Substantia nigra (tissue), 51 donors: ENCODE measurements at places on chromosomes 12 and 14.

- no peak for DNase-seq
Measured at GRCh38 chr12:70122804-70123203, 120.4 kb upstream of the CNOT2 start.

- DNase-seq = no peak
Measured at GRCh38 chr14:90546767-90547166, 149.9 kb downstream of the CALM1 start.

GRCh38 chr12:47813511-47814196 is 6.0 kb downstream of the HDAC7 start:
- DNase-seq = no peak

DNA sequence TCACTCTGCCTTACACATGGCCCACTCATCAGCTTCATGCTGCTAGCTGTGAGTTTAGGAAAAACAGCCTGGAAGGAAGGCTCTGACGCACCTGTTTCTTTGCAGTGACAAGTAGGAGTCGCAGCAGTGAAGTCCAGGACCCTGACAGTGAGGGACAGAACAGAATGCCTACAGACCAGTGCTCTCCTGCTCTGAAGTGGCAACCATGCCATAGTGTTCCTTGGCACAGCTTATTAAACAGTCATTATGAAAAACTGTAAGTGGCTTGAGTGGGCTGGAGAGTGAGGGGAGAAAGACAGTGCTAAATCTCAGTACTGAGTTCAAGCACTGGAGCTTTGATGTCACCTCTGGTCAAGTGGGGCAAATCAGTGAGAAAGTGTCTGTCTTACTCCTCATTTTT is 61.7 kb downstream of the MYRFL start:
- DNase-seq = no peak

DNA sequence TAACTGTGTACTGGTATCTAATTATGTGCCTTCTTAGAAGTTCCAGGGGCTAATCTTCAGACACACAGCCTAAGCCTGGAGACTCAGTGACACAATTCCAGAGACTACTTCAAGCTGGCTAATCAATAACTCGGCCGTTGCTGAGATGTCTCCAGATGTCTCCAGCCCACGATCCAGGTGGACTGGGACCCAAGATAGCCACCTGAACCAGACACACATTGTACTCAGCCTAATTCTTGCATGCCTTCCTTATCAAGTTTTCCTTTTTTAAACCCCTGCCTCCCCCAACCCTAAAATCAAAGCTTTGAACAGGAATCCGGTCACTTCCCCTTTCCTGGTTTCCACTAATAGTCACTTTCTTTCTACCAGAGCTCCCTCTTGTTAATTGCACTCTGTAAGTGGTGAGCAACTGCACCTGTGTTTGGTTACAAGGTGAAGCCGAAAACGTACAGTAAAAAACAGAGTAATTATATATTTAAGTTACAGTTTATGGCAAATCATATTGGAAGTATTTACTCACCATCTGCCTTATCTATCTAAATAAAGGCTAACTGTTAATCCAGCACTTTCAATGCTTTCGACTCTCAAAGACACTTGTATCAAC is 39.8 kb upstream of the PTGDR start:
- DNase-seq = no peak

GRCh38 chr12:123445388-123446332 is 9.2 kb upstream of the RILPL2 start:
- DNase-seq = no peak

- no peak for DNase-seq
Measured at GRCh38 chr14:58643366-58643765, 5.6 kb downstream of the DACT1 start.

DNA sequence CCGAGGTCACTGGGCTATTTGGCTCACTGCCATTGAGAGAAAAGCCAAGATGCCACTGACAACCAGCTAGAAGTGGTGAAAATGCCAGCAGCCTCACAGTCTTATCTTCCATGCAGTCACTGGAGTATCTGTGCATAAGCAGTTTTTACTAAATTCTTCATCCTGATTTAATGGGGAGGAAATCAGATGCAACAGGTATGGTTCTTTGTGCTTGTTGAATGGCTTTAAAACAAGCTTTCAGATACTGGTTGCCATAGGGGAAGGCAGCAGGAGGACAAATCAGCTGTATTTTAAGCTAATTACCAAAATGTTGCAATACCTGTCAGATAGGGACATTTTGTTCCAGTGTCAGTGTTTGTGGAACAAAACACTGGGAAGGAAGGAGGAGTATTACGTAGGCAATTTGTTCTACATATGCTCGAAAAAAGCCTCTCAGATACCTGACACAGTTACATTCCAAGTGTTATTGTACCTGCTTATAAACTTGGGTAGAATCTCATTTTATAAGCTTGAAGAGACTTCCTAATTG is 54.1 kb upstream of the ARHGAP5 start:
- DNase-seq = no peak

- no peak for DNase-seq
Measured at GRCh38 chr14:100738704-100739131, 12.0 kb downstream of the DLK1 start.

- no peak for DNase-seq
Measured at GRCh38 chr12:19967001-19967400, 401.3 kb upstream of the PDE3A start.

GRCh38 chr12:1050059-1050707 is 59.2 kb downstream of the ERC1 start:
- no peak for DNase-seq

GRCh38 chr12:102542816-102543440 is 62.6 kb upstream of the IGF1 start:
- no peak for DNase-seq

- no peak for DNase-seq
Measured at GRCh38 chr12:27899151-27899661, 73.3 kb downstream of the PTHLH start.
